ENCODE measurements at places on chromosomes 13 and 19.

DNA sequence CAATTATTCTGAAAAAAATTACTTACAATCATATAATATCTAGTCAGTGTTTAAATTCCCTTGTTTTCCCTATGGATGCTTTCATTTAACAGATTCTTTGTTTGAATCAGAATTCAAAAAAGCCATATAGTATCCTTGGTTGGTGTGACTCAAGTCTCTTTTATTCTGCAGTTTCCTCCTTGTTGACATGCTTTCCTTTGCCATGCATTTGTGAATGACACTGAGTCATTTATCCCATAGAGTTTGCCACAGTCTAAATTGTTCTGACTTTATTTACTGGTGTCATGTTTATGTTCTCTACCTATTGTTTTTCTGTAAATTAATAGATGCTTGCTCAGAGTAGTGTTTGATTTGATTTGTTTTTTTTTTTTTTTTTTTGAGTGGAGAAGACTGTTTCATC, 893.8 kb upstream of the SLC10A2 start:
- DNase-seq = no peak

- no peak for DNase-seq
Observed at GRCh38 chr19:53909471-53910169, 542 bp downstream of the CACNG7 start.

DNA sequence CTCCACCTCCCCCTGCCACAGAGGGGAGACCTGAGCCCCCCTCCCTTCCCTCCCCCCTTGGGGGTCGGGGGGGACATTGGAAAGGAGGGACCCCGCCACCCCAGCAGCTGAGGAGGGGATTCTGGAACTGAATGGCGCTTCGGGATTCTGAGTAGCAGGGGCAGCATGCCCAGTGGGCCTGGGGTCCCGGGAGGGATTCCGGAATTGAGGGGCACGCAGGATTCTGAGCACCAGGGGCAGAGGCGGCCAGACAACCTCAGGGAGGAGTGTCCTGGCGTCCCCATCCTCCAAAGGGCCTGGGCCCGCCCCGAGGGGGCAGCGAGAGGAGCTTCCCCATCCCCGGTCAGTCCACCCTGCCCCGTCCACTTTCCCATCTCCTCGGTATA, 2.4 kb upstream of the APOE start:
- DNase-seq = no peak

GRCh38 chr13:50927701-50928100, 18.1 kb downstream of the RNASEH2B start:
- DNase-seq = no peak

- DNase-seq = no peak
Observed at GRCh38 chr19:10991521-10992081, 30.8 kb downstream of the SMARCA4 start.

DNA sequence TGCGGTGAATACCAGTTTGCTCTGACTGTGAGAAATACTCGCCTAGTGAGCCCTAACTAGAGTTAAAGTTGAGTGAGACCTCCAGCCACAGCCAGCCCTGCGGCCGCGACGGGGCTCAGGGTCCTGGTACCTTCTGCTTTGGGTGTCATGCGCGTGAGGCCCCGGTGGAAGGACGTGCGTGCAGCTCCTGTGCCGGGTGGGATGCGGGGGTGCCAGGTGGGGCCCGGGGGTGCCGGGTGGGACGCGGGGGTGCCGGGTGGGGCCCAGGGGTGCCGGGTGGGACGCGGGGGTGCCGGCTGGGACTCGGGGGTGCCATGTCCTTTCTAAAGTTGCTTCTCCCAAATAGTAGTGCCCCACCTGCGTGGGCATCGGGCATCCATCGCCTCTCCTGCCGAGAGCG, 8.5 kb upstream of the TMPRSS9 start:
- DNase-seq = no peak

DNA sequence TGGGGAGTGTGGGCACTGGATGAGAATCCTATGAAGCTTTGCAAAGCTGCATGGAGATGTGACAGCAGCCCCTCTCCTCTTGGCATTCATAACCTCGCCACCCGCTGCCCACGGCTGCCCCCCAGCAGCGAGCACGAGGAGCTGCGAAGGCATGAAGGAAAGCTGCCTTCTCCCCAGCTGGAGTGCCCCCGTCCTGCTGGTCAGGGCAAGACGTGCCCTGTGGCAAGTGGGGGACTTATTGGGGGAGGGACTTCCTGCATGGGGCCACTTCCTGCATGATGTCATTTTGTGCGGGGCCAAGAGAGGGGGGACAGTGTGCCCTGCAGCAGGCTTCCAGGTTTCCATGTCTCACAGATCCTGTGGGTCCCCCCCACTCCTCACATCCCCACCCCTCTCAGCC, 85.9 kb downstream of the TSHZ3 start:
- no peak for DNase-seq

DNA sequence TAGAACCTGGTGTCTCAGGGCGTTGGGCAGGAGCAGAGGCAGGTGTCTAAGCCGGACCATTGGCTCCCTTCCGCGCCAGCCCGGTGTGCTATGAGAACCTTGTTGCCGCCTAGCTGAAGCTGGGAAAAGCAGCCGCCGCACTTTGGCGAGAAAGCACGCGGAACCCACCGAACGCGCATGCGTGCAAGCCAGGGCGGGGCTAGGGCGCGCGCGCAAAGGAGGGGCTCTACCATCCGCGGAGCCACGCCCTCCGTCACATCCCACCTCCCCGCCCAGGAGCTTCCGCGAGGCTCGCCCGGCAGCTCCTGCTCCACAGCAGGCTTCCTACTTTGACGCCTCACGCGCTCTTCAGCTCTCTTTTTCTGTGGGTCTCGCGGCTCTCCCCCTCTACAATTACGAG, 51.3 kb downstream of the WDR87 start:
- DNase-seq = no peak

DNA sequence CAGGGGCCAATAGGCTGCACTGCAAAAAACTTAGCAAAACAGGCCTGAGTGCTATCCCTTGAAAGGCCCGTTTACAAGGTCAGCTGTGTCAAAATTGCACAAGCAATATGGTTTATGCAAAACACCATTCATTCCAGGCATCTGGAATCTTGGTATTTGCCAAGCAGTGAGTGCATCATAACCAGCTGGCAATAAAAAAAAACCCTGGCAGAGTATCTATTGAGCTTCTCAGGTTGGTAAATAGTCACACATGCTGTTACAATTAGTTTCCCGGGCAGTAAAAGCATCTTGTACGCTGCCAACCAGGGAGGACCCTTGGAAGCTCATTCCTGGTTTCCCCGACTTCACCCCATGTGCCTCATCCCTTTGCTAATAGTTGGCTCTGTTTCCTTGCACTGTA, 21.3 kb downstream of the ZNF77 start:
- no peak for DNase-seq

GRCh38 chr19:55053735-55054134, 9.2 kb downstream of the RDH13 start:
- no peak for DNase-seq

DNA sequence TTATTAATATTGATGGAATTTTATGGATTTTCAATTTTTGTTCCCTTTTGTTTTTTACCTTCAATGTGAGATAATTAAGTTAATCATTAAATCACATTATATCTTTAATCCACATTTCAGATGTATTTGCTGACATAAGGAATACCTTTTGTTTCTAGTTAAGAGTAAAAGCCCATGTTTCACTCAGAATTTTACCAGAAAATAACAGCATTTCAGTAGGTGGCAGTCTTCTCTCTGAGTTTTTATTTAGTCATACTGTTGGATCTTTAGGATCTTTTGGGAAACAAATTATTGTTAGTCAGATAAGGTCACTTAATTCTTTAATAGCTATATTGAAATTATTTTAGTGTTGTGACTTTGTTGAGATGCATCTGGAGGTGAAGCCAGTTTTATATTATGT, 67.9 kb downstream of the NDFIP2 start:
- DNase-seq = no peak

All from activated CD4-positive, alpha-beta T cell treated with anti-CD3 and anti-CD28 coated beads for 1 hour (primary cell).